ENCODE measurements at places on chromosomes 3 and 15.
A peak's percentile ranks its signal among the peaks of the same experiment; 100 is the strongest.

- peak; percentile 45 for DNase-seq
Observed at GRCh38 chr3:145094355-145094941, 1066.5 kb downstream of the PLOD2 start.

GRCh38 chr15:85777250-85778106 lies 17.2 kb downstream of the KLHL25 start:
- no peak for DNase-seq

- no peak for DNase-seq
Observed at GRCh38 chr3:192747145-192747544, 19.8 kb upstream of the FGF12 start.

DNA sequence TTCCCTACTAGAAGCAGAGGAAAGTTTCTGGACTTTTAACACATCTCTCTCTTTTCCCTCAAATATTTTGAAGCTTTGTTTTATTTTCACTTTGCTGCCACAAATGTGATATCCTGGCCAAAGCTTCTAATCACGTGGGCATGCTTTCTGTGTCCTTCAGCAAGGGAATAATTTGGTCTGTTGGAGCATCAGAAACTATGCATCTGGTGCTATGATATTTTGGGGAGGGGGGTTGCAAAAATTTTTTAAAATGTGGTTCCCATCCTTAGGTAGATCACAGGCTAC lies 254.2 kb downstream of the GAP43 start:
- DNase-seq = no peak

DNA sequence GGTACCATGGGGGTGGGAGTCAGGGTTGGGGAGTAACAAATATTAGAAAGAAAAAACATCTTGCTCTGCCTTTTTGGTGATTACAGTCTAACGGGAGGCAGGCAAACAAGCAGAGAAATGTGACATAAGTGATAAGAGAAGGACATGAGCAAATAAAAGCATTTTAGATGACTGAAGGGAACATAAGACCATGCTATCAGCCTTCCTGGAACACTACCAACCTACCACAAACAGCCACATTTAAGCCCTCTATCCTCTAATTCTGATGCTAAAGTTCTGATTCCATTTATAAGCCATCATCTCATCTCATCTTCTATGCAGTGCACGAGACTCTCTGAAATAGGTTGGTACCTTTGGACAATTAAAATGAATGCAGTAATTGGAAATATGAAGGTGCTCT lies 243.4 kb upstream of the P2RY1 start:
- DNase-seq = no peak

DNA sequence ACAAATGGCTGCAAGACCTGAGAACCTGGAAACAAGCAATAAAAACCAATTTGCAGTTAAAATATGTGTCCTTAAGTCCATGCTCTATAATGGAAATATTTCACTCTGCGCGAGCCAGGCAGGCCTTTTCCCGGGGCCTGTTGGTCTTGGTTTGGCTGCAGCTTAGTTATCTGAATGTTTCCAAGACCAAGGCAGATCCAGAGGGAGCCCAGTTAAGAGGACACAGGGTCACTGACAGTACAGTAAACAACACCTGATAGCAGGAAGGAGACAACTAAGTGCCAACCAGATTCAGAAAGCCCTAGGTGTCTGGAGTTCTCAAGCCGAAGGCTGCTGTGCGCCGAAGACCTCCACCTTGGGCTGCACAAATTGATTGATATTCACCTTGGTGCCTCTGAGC lies 32.8 kb downstream of the THSD4 start:
- DNase-seq = no peak

GRCh38 chr3:192444791-192445106 lies 282.6 kb downstream of the FGF12 start:
- DNase-seq = no peak

DNA sequence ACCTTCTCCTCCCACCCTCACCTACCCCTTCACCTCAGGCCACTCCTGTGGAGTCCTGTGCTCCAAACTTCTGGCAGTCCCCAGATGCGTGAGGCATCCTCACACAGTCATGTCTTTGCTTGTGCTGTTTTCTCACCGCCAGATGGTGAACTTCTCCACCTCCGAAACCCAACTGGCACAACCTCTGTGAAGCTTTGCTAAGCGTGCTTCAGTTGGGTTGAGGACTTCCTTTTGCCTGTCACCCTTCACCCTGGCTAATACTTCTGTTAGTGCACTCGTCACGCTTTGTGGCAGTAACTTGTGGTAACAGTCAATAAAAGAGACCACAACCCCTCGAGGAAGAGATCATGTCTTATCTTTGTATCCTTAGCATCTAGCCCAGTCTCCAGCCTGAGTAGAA lies 42.0 kb upstream of the SKOR1 start:
- peak; percentile 96 for DNase-seq

DNA sequence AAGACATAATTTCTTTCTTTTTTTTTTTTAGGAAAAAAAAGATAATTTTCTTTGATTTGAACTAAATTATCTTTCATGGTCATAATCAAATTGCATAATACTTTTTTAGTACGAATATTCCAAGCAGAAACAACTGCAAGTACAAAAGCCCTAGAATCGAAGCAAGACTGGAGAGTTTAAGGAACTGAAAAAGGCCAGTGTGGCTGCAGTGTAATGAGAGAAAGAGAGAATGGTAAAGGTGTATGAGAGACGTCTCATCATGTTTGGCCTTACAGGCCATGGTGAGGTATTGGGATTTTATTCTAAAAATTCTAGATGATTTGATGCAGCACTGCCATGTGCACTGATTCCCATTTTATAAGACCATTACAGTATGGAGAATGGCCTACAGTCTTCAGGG lies 180.9 kb downstream of the SUCNR1 start:
- no peak for DNase-seq

DNA sequence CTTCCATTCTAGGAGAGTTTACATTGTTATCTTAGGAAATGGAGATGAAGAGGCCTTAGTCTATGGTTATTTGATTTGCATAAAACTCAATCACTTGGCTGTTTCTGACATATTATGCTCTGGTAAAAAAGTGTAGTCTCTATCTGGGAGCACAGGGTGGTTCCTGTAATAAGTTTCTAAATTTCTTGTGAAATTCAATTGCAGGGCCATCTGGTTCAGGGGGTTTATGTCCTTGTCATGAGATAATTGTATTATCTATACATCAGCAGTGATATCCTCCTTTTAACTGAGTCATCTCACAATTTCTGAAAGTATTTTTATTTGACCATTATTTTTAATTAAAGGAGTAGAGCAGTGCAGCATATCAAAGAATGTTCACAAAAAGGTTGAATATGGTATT lies 203.3 kb downstream of the MFSD1 start:
- no peak for DNase-seq

DNA sequence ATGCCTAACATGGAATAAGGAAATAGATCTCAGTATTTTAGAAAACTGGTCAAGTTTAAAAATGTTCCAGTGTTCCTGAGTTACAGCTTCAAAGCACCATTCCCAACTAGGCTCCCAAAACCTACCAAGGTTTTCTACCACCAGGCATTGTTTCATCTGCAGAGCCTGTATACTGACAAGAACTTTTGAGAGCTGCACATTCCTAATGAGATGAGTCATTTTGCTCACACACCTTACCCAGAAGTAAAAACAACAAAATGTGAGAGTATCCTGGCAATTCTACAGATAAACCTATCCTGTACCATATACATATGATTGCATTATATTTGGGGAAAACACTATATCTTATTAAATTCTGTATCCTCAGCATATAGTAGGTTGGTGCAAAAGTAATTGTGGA lies 90.7 kb downstream of the ATP8B4 start:
- DNase-seq = no peak

- no peak for DNase-seq
Observed at GRCh38 chr15:81930582-81931369, 115.0 kb downstream of the MEX3B start.

- DNase-seq = no peak
Observed at GRCh38 chr15:88511161-88511560, 35.3 kb downstream of the DET1 start.

DNA sequence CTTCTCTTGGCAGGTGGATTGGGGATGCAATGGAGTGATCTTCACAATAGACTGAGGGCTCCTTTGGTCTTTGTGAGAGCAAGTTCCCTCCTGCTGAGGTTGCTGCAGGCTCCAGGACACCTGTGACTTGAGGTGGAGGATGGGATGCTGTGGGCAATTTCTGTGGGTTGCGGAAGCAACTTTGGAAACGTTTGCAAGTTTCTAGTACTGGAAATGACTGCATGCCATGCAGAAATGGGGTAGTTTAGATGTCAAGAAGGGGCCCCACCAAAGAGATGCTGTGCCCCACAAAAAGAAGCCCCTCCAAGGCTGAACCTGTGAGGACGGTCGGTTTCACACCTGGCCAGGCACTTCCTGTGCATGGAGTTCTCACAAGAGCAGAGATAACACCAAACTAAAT lies 80.4 kb upstream of the XCR1 start:
- DNase-seq = no peak

DNA sequence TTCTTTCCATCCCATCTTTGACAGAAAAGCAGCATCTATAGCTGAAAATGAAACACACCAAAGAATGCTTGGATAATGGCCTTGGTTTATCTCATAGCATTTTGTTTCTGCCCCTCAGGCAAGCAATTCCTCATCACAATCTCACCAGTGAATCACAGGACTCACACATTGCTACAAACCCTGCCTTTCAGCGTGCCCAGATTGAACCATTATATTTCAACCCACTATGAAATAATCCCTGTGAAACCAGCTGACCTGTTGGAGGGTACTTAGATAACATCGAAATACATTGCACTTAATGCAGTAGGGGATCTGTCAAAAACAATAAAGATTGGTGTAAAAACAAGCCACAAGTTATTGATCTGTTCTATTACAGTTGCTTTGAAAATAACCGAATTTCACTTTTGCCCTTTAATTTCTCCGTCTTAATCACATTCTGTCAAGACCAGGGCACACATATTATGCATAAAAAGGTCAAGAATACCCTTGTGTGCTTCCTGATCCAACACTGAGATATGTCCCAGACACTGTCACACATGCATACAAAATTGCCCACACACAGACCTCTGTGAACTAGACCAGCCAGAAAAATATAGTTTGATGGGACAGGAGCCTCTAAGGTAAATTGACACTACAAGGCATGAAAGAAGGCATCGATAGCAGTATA lies 839.8 kb downstream of the NTRK3 start:
- DNase-seq = no peak

GRCh38 chr3:103494011-103494410 lies 1059.2 kb downstream of the ZPLD1 start:
- DNase-seq = no peak

DNA sequence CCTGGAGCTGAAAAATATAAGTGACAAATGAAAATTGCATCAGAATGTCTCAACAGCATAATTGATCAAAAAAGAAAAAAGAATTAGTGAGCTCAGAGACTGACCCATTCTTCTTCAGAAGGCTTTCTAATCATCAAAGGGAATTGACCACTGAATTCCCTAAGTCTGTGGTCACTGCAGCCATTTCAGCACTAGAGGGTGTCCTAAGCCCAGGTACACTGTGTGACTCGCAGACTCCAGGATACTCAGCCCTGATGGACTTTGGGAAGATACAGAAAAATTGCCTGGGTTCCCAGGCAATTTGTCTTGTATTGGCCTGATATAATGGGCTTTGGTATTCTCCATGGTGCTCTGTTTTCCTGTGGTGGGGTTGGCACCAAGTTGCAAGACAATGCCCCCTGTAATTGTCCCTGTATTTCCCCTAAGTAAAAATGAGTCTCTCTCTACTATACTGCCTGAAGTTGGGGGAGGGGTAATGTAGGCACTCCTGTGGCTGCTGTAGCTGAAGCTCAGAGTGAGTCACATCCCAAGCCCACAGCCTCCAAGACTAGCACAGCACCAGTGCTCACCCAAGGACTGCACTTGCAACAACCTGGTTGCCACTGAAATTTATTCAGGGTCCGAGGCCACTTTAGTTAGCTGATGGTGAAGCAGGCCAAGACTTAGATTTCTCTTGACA lies 256.0 kb upstream of the STAC start:
- peak; percentile 9 for DNase-seq

DNA sequence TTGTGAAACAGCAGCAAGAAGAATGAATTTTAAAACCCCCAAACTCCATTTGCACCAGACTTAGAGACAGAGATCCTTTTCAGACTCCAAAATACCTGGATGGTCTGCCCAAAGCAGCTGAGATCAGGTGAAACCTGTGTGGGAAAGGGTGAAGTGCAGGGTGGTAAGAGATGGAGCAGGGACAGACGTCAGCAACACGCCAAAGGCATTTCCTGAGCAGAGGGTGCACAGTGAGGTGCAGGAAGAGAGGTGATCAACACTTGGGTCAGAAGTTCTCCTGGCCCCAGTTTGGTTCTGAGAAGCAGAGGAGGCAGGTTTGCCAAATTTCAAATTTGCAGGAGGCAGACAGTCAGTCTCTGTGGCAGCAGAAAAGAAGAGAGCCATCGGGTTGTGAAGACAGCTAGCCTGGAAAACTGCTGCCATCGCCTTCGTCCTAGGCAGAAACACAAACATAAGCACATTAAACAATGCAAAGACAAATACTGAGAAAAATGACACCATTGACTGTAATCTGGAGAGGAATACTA lies 9.8 kb downstream of the CCR4 start:
- DNase-seq = no peak

DNA sequence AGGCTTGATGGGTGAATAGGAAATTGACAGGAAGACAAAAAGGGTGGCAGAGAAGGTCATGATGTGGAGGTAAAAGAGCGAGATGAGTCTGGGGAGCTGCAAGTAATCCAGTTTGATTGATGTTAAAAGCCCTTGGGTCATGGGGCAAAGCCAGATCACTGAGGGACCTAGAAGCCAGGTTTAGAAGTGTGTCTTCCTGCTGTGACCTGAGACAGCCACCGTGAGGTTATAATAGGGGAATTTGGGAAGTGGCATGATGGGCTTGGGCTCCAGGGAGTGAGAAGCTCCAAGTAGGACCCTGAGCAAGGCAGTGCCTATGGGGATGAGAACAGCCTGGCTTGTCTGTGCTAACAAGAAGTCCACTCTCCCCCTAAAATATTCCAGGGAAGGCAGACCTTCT lies 298.5 kb downstream of the RPLP1 start:
- no peak for DNase-seq

DNA sequence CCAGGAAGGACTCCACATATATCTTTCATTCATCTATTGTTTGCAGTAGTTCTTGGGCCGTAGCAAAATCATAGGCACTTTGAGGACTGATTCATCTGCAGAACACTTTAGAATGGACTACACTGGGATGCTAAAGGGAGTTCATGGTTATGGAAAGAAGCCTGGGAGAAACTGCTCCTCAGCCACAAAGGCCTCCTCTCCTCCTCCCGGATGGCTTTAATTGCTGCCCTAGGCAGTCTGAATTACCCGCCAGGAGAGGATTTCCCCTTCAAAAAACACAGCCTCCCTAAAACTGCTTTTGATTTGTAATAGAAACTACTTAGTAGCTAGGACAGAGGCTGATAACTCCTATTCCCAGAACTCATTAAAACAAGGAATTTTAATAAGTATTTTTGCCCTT lies 4.6 kb downstream of the TMEM266 start:
- DNase-seq = no peak

GRCh38 chr3:29942297-29942696 lies 661.4 kb downstream of the RBMS3 start:
- no peak for DNase-seq

- no peak for DNase-seq
Observed at GRCh38 chr3:110974902-110975301, 96.7 kb upstream of the NECTIN3 start.

DNA sequence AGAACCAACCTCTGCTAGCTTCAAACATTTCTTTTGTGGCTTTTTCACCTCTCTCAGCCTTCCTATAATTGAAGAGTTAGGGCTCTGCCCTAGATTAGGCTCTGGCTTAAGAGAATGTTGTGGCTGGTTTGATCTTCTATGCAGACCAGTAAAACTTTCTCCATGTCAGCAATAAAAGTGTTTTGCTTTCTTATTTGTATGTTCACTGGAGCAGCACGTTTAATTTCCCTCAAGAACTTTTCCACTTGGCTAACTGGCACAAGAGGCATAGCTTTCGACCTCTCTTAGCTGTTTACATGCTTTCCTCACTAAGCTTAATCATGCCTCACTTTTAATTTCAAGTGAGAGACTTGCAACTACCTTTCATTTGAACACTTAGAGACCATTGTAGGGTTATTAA lies 964.7 kb downstream of the ROBO2 start:
- no peak for DNase-seq

Data from NB4 (cell line).